ENCODE measurements at places on chromosomes 7 and 10.

GRCh38 chr7:23907012-23907411 lies 197.0 kb downstream of the STK31 start:
- DNase-seq: no peak

- no peak for DNase-seq
Measured at GRCh38 chr10:69239136-69239535, 19.0 kb downstream of the HKDC1 start.

DNA sequence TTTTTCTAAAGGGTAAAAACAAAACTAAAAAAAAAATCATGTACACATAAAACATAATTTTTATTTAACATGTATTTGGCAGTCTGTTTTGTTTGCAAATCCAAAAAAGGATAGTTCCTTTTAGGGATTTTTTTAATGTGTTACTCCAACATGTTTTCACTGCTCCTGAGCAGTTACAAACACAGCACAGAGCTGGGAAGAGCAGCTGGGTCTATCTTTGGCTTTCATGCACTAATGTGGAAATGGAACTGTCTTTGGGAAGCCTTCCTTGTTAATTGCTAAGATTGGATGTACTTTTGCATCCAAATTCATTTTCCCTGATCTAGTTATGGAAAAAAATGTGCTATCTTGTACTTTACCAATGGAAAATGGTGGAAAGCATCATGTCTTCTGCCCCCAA lies 1035.1 kb downstream of the CNTNAP2 start:
- DNase-seq: no peak

GRCh38 chr10:113681533-113682470 lies 2.1 kb downstream of the CASP7 start:
- no peak for DNase-seq

GRCh38 chr7:129862682-129863081 lies 90.1 kb downstream of the UBE2H start:
- no peak for DNase-seq

- no peak for DNase-seq
Measured at GRCh38 chr10:74377476-74377875, 226.5 kb downstream of the ADK start.

GRCh38 chr10:106660550-106660949 lies 504.0 kb downstream of the SORCS1 start:
- DNase-seq: no peak

DNA sequence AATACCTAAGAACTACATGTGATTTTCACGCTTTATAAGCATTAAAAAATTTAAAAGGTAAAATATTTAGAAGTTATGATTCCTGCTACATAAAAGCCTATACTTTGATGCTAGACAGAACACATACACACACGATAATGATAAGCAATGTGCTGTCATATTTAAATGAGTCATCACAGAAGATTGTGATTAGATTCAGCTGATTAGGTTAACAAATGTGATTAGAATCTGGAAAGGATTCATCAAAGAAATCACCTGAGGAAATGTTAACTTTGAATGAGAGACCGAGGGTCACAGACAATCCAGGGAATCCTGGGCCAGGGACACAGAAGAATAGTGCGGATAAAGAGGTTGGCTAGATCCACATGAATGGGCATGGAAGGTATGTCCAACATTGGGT lies 42.0 kb upstream of the CYP2C18 start:
- no peak for DNase-seq

DNA sequence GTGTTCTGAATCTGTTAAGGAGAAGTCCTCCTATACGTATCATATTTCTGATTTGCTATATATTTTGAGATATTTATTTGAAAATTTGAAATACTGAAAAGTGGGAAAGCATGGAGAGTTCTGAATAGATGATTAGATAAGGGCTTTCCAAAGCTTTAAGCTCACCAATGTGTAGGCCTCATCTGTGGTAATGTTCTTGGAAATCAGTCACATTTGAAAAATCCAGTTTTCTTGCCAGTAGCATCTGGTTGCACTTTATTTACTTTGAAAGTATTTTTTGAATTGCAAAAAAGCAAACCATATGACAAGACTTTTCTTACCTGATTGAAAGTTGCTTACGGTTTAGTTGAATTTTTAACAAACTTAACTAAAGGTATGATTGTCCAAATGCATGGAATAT lies 21.7 kb downstream of the ADD3 start:
- no peak for DNase-seq

DNA sequence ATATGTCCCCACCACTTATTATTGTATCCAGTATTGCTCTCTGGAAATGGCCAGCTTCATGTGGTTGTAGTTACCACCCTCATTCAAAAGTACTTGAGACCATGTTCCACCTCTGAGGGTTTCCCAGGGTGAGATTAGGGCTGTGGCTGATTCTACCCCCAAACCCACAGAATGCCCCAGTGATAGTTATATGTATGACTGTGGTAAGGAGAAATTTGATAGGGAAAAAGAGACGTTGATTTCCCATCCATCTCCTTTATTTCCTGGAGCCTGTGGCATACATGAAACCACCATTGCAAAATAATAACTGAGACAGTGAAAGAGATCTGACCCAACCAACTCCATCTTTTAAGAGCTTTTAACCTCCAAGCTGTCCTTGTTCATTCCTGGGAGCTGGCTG lies 25.2 kb downstream of the ARL5B start:
- DNase-seq: no peak

DNA sequence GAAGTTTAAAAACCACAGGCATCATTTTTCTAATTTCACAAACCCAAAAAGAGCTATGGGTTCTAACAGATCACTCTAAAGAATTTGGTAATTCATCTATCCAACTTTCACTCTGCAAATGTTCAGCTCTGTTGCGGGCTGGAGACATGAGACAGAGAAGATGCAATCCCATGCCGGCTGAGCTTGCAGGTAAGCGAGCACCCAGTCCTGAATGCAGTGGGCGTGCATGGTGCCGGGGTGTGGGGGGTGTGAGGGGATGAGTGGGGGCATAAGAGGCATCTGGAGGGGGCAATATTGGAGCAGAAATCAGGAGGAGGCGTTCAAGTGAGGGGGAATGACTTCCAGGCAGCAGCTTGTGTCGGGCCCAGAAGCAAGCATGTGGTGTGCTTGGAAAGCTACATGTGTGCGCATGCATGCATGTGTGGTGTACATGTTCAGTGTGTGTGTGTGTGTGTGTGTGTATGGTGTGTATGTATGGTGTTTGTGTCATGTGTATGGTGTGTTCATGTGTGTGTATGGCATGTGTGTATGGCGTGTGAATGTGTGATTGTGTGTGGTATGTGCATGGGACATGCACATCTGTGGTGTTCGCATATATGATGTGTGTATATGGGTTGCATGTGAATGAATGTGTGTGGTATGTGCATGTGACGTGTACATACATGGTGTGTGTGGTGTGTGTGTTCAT lies 172.9 kb downstream of the PRKCQ start:
- no peak for DNase-seq

DNA sequence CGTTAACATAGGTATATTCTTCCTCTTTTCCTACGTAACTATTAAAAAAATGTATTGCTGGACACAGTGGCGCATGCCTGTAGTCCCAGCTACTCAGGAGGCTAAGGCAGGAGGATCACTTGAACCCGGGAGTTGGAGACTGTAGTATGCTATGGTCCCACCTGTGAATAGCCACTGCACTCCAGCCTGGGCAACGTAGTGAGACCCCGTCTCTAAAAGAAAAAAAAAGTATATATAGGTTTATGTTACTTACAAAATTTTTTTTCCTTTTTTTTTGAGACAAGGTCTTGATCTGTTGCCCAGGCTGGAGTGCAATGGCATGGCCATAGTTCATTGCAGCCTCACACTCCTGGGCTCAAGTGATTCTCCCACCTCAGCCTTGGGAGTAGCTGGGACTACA lies 5.6 kb downstream of the NUB1 start:
- no peak for DNase-seq

- DNase-seq: no peak
Measured at GRCh38 chr10:6478722-6479121, 101.4 kb downstream of the PRKCQ start.

DNA sequence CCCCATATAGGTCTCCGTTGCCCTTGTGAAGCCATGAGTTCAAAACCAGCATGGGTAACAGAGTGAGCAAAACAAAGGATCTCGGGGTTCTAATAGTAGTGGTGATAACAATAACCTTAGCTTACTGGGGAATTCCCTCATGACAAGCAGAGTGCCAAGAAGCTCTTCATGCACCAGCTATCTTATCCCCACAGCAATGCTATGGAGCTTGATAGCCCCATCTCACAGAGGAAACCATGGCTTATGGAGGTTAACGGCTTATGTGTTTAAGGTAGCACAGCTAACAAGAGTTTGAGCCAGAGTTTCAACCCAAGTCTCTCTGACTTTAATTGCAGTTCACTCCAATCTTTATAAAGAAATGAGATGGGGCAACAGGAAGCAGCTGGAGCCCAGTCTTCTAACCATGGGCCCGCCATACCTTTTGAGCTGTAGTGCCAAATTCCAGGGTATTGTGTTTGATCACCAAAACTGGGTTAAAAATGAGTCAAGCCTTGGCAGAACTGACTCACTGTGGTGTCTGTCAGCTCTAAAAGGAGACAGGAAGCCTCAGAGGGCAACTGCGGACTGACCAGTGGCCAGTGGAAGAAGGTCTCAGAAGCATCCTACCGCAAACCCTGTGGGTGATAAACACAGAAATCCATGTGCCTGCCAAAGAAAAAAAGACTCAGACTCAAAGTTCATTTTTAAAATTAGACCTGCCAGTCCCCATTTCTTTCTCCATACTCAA lies 16.5 kb upstream of the PLAU start:
- peak; percentile 82 for DNase-seq

GRCh38 chr7:126211875-126212274 lies 1040.9 kb downstream of the GRM8 start:
- DNase-seq: no peak

DNA sequence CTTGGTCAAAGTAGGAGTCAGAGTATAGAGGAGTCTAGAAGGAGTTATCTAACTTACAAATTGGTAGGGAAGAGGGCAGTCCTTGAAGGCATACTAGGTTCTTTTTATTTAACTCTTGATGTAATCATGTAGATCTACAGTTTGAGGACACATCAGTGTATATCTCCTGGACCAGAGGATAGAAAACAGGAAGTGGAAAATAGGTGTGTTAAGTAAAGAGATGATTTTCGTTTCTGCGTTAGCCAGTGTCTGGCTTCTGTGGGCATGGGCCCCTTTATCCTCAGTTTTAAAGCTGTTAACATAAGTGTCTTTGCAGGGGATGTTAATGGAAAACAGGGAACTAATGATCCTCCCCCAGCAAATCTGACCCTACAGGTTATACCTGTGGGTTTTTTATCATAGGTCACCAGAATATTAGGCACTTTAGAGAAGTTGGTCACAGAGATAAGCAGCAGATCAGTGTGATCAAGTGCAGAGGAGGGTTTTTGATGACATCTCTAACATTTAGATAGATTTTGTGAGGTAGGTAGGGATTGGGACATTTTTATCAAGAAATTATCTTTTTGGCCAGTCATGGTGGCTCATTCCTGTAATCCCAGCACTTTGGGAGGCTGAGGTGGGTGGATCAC lies 58.6 kb upstream of the PRSS1 start:
- DNase-seq: no peak

DNA sequence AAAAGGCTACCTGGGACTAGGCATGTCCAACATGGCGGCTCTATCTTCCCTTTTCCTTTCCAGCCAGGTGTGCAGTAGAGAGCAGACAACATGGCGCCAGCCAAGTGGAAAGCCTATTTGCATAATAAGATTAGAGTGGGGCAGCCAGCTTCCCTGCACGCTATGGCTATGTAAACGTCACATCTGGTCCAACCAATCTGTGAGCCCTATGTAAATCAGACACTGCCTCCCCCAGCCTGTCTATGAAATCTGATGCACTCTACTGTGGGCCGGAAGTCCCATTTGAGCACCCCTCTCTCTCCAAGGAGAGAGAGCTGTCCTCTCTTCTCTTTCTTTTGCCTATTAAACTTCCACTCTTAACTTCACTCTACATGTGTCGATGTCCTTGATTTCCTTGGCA lies 984.9 kb upstream of the AUTS2 start:
- DNase-seq: no peak

GRCh38 chr7:35854311-35854710 lies 53.5 kb downstream of the SEPTIN7 start:
- no peak for DNase-seq

- DNase-seq: no peak
Measured at GRCh38 chr7:77246026-77246640, 46.5 kb upstream of the FGL2 start.

DNA sequence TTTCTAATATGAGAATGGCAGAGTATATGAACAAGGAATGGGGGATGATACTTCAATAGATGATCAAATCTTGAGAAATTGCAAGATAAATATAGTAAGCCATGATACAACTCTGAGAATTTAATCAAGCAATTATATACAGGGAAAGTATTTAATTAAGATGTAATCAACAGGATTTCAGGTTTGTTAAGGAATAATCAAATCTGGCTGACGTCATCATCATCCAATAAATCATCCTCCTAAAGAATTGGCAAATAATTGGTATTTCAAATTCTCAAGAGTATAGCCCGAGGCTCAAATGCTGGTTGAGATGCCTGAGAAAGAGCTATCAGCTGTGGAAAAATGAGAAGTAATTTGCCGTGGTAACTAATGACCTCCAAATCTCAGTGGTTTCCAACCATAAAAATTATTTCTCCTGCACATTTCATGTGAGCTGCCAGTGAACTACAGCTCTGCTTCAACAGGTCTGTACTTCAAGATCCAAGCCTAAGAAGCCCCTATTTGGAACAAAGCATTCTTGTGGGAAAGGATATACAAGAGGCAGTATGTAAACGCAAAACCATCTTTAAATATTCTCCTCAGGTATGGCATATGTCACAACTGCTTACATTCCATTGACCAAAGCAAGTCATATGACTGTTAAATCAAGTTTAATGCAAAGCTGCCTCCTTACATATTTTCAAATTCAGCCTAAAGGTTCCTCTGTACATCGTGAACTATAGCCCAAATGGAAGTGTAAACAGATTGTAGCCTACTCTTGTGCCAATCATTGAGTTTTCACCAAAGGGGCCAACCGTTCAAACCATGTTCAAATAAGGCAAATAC lies 503.0 kb downstream of the KIF20B start:
- no peak for DNase-seq

- DNase-seq: no peak
Measured at GRCh38 chr7:29343399-29343798, 148.8 kb downstream of the CHN2 start.

DNA sequence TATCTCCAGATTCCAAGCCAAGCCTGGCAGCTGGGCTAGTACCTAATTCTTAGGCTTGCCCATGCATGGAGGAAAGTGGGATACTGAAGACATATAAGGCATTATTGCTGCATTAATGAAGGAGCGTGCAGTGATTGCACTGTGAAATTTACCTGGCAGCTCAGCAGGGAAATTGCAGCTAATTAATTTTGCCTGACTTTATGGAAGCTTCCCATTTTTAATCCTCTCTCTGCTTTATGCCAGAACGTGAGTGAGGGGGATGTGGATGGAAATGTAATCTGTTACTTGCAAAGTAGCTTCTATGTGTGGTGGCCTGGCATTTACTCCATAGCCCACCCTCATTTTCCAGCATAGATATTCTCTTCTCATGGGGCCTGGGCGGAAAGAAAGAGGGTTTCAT lies 134.9 kb downstream of the SH2D4B start:
- DNase-seq: no peak

- no peak for DNase-seq
Measured at GRCh38 chr7:153640586-153640985, 411.6 kb upstream of the DPP6 start.
